ENCODE measurements at places on chromosomes 16 and 17. TPM values are rescaled to one million over a fixed set of nuclear protein-coding genes. Genes with fewer than 3 reads are reported as not detected.

- DNase-seq: no peak
These were observed 197.8 kb downstream of the CDH11 start for GRCh38 chr16:64924086-64924485.

GRCh38 chr17:36885153-36885735, 52.0 kb upstream of the LHX1 start:
- DNase-seq: no peak

- no peak for DNase-seq
These were observed 14.1 kb downstream of the MAPT start for GRCh38 chr17:45908460-45908859.

DNA sequence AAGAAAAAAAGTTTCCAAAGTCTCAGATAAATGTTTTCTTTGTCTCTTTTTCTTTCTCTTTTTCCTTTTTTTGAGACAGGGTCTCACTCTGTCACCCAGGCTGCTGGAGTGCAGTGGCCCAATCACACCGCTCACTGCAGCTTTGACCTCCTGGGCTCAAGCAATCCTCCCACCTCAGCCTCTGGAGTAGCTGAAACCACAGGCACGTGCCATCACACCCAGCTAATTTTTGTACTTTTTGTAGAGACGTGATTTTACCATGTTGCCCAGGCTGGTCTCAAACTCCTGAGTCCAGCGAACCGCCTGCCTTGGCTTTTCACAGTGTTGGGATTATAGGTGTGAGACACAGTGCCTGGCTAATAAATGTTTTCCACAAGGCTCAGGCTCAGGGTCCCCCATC, 53.3 kb upstream of the KSR1 start:
- DNase-seq: no peak

GRCh38 chr17:69900829-69901228, 174.2 kb upstream of the KCNJ16 start:
- no peak for DNase-seq

NOG gene
- not detected for total RNA-seq

GRCh38 chr16:10968498-10968897, 24.1 kb downstream of the CLEC16A start:
- no peak for DNase-seq

HNF1B gene
- 42.8 TPM for total RNA-seq

DNA sequence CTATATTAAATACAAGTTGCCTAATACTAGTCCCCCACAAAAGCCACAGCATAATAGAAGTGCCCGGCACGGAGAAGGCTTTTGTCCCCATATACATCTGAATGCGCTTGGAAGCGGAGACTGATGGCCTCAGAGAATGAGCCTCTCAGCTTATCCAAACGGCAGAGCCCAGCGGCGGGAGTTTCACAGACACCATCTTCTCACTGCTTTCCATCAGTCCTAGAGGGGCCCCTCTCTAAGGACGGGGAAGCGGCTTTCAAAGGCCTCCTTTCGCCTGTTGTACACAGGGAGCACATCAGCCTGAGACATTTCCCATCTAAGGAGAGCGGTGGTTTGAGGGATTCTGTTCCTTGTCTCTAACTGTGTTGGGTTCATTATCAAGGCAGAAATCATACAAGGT, 16.9 kb downstream of the NXN start:
- DNase-seq: no peak

KCNJ16 gene
- total RNA-seq: 0.24 TPM

GNG13 gene
- 0.53 TPM for total RNA-seq

DNA sequence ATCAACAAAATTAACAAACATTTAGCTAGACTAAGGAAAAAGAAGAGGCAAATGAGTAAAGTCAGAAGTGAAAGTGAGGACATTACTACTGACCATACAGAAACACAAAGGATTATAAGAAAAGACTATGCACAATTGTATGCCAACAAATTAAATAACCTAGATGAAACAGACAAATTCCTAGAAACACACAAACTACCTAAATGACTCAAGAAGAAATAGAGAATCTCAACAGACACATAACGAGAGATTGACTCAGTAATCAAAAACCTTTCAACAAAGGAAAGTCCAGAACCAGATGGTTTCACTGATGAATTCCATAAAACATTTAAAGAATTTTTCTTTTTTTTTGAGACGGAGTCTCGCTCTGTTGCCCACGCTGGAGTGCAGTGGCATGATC, 35.7 kb upstream of the MYLK3 start:
- DNase-seq: no peak

GRCh38 chr17:54883939-54884338, 16.7 kb upstream of the TOM1L1 start:
- no peak for DNase-seq

MYH13 gene
- total RNA-seq: not detected

GRCh38 chr16:55037046-55037445, 106.4 kb downstream of the IRX5 start:
- DNase-seq: no peak

GRCh38 chr16:6232056-6232455, 1100.6 kb upstream of the RBFOX1 start:
- DNase-seq: no peak

DNA sequence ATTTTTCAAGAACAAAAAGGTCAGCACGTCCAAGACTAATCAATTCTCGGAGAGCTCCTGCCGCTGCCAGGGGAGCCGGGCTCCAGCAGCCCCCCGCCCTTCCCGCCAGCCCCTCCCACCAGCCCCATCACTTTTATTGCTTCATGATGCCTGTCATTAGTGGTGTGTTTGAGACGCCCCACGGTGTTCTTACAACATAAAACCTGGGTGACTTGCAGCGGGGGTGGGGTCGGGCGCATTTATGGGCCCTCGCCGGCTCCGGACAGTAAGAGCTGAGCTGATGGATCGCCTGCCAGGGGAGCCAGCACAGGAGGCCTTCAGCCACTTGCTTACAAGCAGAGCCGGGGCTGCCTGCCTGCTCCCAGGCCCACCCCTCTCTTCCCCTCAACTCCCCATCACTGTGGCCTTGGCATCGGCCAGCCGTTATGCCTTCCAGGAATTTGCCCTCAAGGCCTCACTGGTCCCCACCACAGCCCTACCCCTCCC, 82.9 kb upstream of the CBX4 start:
- peak; percentile 50 for DNase-seq

- DNase-seq: no peak
These were observed 20.7 kb upstream of the CSNK1D start for GRCh38 chr17:82294064-82294773.

- DNase-seq: no peak
These were observed 8.4 kb upstream of the PCTP start for GRCh38 chr17:55742272-55743102.

RAB37 gene
- 14.2 TPM for total RNA-seq

HBA2 gene
- total RNA-seq: 14.0 TPM

All from left colon (tissue), 2 donors.